ENCODE measurements at places on chromosomes 11 and 22.
A peak's percentile ranks its signal among the peaks of the same experiment; 100 is the strongest.

DNA sequence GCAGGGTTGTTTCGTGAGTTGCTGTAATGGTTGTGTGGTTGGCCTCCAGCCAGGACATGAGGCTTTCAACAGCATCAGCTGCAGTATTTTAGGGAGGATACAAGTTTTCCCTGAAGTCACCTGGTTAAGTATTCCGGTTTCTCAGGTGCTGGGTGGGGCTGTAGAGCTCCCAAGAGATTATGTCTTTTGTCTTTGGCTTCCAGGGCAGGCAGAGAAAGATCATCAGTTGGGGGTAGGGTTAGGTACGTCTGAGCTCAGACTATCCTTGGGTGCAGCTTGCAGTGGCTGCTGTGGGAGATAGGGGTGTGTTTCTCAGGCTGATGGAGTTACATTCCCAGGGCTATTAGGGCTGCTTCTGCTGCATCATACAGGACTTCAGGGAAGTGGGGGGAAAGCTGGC is 47.5 kb upstream of the MRGPRX1 start:
- no peak for ATAC-seq

GRCh38 chr11:87304412-87304811 is 266.7 kb downstream of the TMEM135 start:
- peak; percentile 28 for ATAC-seq

- no peak for ATAC-seq
Observed at GRCh38 chr11:123364080-123364479, 66.0 kb upstream of the GRAMD1B start.

DNA sequence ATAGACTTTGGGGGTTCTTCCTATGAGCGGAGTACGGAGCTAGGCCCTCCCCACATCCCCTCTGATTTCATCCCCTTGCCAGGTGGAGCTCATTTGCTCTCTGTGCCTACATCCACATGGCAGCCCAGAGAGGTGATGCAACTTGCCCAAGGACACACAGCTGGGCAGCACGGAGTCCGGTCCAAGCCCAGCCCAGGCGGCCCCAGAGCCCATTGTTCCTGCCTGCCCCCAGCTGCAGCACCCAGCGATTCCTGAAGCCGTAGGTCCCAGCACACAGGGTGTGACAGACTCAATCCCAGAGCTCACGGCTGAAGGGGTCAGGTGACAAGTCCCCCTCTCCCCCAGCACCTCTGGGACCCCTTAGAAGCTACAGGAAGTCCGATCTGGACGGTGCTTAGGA is 22.2 kb upstream of the RFPL3 start:
- no peak for ATAC-seq

- no peak for ATAC-seq
Observed at GRCh38 chr11:44475114-44475686, 90.3 kb upstream of the CD82 start.

DNA sequence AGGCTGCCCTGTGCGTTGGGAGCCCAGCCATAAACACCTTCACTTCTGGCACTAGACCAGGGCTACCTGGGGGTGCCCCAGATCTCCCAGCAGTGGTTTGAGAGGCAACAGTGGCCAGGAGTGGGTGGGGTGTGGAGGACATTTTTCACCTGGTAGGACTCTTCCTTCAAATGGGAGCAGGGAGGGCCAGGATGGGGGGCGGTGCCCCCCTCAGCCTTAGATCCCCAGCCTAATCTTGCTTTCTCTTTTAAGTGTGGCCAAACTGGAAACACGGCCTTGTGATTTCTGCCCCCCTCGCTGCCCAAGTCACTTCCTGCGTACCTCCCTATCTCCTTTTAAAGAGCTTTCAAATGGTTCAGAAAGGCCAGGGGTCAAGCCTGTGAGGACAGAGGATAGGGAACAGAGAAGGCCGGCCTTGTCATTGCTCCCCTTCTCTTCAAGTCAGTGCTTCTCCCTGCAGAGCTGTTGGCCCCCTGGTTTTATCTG is 800 bp downstream of the KCNJ5 start:
- ATAC-seq = no peak

DNA sequence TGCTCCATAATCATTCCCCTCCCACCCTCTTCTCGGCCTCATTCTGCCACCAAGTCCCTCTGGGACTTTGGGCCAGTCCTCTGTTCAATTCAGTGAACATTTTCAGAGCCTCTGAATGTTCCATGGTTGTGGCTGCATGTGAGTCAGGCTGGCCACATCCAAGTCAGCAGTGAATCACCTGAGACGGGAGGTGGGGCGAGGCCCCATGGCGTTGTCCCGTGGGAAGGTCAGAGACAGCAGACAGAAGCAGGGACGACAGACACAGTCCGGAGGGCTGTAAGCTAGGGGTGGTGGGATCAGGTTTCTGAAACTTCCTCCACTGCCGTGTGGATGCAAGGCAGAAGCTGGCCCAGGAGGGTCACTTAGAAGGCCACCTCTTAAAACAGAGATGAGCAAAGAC is 324.8 kb downstream of the MN1 start:
- ATAC-seq = peak; percentile 40

GRCh38 chr11:59866836-59867235 is 549 bp upstream of the TCN1 start:
- no peak for ATAC-seq

GRCh38 chr11:95556342-95557163 is 233.0 kb downstream of the FAM76B start:
- ATAC-seq = no peak

DNA sequence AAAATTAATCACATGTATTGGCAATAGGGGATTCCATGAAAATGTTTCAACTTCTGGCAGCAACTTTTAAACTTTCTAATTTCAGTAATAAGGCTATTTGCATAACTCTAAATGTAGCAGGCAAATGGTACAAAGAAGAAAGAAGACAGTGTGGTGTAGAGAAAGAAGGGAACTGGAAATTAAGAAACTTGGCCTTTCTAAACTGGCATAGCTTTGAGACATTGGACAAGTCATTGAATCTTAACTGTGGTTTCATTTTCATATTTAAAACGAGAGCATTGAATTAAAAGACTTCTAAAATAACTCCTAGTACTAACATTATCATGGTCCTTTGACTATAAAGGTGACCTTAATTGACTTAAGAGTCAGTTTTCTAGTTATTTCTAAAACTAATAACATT is 125.0 kb downstream of the UVRAG start:
- no peak for ATAC-seq

- ATAC-seq = no peak
Observed at GRCh38 chr22:38213319-38213989, 11.7 kb downstream of the MAFF start.

- ATAC-seq = peak; percentile 67
Observed at GRCh38 chr11:86743223-86744118, 56.9 kb upstream of the PRSS23 start.

- no peak for ATAC-seq
Observed at GRCh38 chr11:70481625-70482528, 83.5 kb downstream of the CTTN start.

- peak; percentile 86 for ATAC-seq
Observed at GRCh38 chr11:17927681-17928343, 85.0 kb downstream of the SERGEF start.

DNA sequence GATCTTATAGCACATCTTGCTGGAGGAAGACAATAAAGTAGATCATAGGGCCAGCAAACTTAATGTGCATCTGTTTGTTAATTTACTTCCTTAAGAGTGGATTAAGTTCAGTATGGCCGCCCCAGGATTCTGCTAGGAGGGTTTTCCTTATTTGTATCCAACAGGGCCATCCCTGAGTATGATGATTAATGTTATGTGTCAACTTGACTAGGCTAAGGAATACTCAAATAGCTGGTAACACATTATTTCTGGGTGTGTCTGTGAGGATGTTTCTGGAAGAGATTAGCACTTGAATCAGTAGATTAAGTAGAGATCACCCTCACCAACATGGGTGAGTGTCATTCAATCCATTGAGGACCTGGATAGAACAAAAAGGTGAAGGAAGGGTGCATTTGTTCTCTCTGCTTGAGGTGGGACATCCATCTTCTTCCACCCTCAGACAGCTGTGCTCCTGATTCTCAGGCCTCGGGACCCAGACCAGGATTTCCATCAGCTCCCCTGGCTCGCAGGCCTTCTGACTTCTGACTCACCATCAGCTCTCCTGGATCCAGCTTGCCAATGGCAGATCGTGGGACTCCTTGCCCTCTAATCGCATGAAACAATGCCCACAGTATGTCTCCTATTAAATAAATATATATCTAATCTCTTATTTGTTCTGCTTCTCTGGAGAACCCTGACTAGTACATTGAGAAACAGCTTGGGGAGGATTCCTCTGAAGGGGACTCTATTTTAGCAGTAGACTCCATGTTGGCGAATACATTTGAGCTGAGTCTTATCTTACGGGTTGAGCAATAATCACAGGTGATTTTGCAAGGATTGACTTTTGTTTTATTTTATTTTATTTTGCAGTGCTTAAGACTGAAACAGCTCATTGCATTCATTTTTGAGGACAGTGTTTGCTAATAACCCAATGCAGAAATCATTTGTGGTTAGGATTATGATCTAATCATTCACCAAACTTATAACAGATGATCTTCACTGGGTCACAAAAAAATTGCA is 9.0 kb upstream of the ZBTB44 start:
- no peak for ATAC-seq

GRCh38 chr11:21456186-21456585 is 736.7 kb upstream of the ANO5 start:
- ATAC-seq = no peak

- ATAC-seq = no peak
Observed at GRCh38 chr11:98561877-98562395, 458.8 kb upstream of the CNTN5 start.

DNA sequence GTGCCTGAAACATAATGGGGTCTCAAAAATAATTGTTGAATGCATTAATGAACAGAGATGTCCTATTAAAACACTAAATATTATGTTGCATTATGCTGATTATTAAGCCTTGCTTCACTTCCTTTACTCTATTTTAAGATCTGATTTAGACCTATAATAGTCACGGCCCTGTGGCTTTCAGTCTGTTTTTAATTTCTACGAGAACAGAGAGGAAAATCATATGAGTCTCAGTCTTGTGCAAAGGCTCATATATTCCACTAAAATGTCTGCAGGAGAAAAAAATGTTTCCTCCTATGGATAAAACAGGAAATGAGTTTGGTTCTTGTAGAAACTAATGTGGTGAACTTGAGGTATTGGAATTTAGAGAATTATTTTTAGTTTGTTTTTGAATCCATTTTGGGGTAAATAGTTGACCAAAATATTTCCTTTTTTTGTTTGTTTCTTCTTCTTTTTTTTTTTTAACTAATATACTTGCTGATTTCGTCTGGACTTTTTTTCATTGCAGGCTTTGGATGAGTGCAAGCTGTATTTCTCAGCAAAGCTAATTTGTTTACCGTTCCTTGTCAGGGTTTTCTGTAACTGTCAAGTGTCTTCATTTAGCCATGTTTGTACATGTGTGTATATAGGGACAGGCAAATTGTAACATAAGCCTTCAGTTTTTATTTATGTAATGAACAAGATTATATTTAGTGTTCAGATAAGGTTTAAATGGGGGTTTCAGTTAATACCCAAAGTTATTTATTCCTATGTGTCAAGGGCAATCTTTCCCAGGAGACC is 139.1 kb upstream of the DDI1 start:
- peak; percentile 24 for ATAC-seq

GRCh38 chr11:1650034-1650917 is 20.7 kb downstream of the KRTAP5-5 start:
- no peak for ATAC-seq

GRCh38 chr11:27081056-27081455 is 40.4 kb downstream of the BBOX1 start:
- ATAC-seq = no peak

GRCh38 chr11:45872651-45873356 is 12.6 kb upstream of the MAPK8IP1 start:
- ATAC-seq = peak; percentile 99

- no peak for ATAC-seq
Observed at GRCh38 chr11:13705710-13706109, 37.2 kb downstream of the FAR1 start.

DNA sequence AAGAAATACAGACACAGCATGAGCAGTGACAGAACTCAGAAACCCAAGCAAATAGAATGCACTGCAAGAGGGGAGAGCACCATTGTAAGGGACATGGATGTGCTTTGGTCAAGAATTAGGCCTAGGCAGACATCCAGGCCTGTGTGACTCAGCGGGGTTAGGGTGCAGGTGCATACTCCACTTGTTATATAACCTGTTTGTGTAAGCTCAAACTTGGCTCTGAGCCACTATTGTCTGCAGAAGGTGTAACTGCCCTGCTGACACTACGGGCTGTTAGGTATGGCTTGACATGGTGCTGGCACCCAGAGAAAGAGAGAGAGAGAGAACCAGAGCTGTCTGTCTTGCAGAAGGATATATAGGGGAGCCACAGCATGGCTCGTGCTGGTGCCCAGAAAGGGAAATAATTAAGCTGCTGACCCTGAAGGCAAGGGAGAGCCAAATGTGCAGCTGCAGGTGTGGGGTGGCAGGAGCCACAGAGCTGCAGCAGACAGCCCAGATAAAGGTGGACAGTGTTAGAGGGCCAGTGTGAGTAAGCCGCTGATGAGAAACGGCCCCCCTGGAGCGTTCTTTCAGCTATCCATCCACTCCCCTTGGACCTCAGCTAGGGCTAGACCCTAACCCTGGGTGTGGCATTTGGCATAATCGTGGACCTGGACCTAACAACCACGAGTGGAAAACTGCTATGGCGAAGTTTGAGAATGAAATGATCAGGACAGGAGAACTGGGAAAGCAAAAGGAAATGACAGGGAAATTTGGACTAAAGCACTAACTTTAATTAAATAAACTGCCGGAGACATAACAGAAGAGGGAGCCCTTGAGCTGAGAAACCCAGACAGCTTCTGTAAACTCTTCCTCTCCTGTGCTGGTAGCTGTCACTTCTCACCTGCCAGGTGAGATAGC is 253.0 kb upstream of the CCDC179 start:
- peak; percentile 86 for ATAC-seq

- no peak for ATAC-seq
Observed at GRCh38 chr11:30392221-30392784, 69.4 kb downstream of the ARL14EP start.

GRCh38 chr22:25896098-25896497 is 154.1 kb downstream of the MYO18B start:
- no peak for ATAC-seq

DNA sequence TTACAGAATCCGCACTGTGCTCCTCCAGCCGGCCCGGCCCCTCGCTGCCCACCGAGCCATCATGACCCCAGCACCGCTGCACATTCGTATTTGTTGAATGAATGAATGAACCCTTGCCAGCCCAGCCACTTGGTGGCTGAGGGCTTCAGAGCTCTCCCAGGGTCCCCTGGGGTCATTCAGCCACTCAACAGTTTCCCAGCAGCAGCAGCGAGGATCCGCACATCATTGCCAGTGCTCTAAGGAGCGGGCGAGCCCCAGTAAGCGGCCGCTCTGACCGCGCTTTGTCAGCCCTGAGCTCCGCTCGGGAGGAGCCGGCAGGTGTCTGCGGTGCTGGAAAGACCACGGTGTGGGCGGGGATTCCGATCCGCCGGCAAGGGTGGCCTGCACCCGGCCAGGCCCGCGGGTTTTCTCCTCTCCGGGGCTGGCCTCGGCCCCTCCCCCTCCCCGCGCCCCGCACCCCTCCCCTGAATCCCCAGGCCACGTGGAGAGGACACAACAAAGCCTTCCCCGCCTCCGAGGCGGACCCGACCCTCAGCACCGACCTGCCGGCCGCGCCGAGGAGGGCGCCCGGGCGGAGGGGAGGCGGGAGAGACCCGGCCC is 563 bp downstream of the BID start:
- peak; percentile 75 for ATAC-seq

- peak; percentile 52 for ATAC-seq
Observed at GRCh38 chr11:124891373-124891861, 6.2 kb downstream of the ROBO4 start.
